ENCODE measurements at places on chromosomes 4 and X.

DNA sequence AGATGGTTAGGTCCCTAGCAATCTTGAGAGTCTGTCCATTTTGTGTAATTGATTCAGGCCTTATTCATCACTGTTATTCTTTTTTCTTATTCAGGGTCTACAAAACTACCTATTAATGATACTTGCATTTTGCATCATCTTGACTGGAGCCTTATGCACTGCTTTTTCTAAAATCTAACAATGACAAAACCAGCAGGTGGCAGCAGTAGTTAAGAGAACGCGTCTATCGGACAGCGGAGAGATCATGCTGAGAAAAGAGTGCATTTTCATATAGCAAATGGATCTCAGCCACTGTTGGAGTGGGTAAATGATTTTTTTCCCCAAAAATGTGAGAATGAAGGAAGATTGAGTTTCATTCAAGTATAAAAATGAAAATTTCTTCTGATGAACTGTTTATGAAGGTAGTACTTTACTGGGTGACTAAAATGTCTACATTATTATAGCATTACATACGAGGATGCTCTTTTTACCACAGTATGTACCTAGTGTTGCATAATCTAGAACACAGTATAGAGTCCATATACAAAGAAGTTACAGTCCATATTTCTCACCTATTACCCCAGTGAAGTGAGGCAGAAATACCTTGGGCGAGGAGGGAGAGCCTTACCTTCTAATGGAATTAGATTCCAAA lies 43.2 kb downstream of the TMEM144 start:
- DNase-seq: peak; percentile 67

DNA sequence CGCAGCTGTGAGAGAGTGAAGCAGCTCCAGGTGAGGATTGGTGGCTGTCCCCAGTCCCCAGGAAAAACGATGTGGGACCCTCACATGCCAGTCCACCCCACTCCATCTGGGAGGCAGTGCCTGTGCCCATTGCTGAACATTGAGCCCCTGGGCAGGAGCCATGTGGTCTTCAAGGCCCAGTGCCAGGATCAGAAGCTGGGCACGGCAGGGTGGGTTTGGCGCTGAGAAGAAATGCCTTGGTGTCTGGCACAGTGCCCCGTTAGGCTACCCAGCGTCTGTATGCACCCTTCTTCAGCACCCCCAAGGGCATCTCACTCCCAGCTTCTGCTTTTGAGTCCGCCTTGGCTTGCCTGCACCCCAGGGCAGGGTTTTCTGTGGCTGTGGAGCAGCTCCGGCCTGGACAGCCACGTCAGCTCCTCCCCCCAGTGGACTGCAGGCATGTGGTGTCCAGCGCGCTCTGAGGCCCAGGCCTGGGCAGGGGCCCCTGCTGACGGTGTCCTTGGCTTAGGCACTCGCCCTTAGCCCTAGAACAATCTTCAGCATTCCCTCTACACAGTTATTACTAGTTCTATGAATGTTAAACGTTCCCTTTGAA lies 28.6 kb downstream of the RGS12 start:
- DNase-seq: no peak

DNA sequence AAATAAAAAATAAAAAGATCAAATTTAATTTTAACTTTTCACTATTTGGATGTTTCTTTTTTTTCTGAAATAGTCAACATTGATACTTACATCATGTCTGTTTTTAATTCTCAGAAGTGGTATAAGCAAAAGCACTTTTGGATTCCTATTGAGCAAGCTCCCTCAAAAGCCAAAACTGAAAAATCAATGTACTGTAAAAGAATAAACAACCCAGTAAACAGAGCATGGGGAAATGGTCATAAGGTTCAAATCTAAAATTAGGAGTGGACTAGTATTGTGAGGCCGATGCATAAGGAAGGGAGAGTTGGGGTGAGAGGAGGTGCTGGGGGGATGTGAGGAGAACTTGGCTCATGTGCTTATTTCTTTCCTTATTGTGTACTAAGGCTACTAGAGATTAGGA lies 37.9 kb downstream of the NUDT6 start:
- DNase-seq: no peak

GRCh38 chr4:2934077-2934812 lies 29.0 kb downstream of the NOP14 start:
- peak; percentile 28 for DNase-seq

- peak; percentile 71 for DNase-seq
These were observed 5.4 kb upstream of the ASB5 start for GRCh38 chr4:176274441-176274840.

- DNase-seq: no peak
These were observed 537.1 kb upstream of the CXorf51A start for GRCh38 chrX:147351644-147352043.
